ENCODE measurements at places on chromosomes 3 and 15. TPM values are rescaled to one million over a fixed set of nuclear protein-coding genes. Genes with fewer than 3 reads are reported as not detected.

GRCh38 chr3:120461416-120461815 lies 10.6 kb upstream of the FSTL1 start:
- no peak for DNase-seq

DNA sequence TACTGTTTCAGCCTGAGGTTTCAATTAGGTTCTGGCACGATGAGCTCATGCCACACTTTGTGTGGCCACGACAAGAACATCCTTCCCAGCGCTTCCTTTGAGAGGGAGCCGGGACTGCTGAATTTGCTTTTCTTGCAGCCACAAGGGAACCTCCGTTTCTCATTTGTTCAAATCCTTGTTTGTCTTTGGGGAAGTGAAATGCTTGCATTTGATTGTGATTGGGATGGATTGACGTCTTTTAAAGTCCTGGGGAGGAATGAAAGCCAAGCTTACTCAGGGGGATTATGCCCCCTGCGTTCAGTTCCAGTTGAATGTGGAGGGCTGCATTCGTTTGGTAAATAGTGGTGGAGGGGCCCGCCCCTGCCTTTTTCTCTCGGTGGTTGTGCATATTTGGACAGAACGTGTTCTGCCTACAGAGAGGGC lies 277.6 kb downstream of the THSD4 start:
- no peak for DNase-seq

GRCh38 chr3:8542190-8543135 lies 40.8 kb downstream of the LMCD1 start:
- no peak for DNase-seq

The LRRC31 gene
- not detected for total RNA-seq

The ABTB1 gene
- total RNA-seq = 1.2 TPM

The ATP13A5 gene
- total RNA-seq = 0.04 TPM

The RRP9 gene
- total RNA-seq = 25.7 TPM

All from H4 (cell line).